GM23248 (cell line): ENCODE measurements at places on chromosomes 11 and 22. TPM values are rescaled to one million over a fixed set of nuclear protein-coding genes. Genes with fewer than 3 reads are reported as not detected.

GRCh38 chr11:36385121-36385970 lies 89.3 kb downstream of the PRR5L start:
- no peaks in the 10 kb centered on the region for H3K27me3 ChIP-seq
- no peak overlapping the region for H3K4me3 ChIP-seq
- H3K4me1 ChIP-seq: peaks cover 12% of the 10 kb centered on the region
- DNase-seq: peak; percentile 80
- peak overlapping the region; percentile 42 for H3K27ac ChIP-seq

The P4HA3 gene
- 24.3 and 26.4 TPM in 2 replicates for total RNA-seq

DNA sequence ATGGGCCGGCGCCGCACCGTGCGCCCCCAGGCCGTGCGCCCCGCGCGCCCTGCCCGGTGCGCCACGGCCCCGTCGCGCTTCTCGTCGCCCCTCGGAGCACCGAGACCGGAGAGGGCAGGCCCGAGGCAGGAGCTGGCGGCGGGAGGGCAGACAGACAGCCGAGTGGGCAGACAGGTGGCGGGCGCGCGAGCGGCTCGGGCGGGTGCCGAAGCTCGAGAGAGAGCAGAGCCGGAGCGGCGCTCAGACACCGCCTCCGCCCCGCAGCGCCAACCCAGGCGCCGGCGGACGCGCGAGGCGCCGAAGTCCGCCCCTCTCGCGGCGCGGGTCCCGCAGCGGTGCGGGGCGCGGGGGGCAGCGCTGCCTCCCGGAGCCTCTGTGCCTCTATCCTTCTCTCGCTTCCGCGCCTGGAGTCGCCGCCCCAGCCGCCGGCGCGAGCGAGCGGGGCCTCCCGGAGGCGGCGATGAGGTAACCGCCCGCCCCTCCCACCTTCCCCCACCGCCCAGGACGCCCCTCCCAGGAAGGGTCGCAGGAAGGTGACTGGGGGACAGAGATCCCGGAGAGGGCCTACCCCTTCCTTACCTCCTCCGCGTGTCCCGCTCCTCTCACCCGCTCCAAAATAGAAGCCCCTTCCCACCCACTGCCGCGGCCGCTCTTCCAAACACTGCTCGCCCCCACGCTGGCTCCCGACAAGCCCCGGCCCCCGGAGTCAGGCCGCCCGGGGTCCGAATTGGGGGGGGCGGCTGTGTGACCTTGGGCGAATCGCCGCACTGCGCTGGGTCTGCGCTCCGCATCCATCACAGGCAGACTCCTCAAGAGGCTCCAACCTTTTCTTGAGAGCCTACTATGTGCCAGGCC lies at the start of gene RASL10A:
Gene RASL10A, minus strand, starts transcription at position 412 of the 855 bp plus-strand sequence. CDS start 451 bp downstream, outside the sequence.
- peaks cover 10% of the 10 kb centered on the region for H3K4me1 ChIP-seq
- peak; percentile 43 for DNase-seq
- H3K27me3 ChIP-seq: peaks cover 26% of the 10 kb centered on the region
- no peaks in the 10 kb centered on the region for H3K36me3 ChIP-seq
- peak within 1 kb of the TSS; percentile 38 for H3K4me3 ChIP-seq

DNA sequence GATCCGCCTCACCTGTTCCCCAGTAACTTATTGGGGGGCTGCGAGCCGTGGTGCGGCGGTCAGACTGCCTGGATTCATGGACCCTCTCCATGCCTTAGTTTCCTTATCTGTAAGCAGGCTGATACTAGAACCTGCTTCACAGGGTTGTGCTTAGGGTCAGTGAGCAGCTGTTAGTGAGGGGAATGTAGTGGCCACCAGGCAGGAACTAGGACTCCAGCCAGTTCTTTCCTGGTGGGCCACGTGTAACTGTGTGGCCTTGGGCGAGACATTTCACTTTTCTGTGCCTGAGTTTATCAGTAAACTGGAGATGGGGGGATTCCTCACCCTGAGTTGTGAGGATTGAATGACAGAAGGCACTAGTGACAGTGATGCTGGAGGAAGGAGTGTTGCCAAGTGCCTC lies 24.8 kb downstream of the MCM5 start:
- H3K4me3 ChIP-seq: no peak overlapping the region
- DNase-seq: no peak
- H3K4me1 ChIP-seq: peaks cover 17% of the 10 kb centered on the region
- H3K27me3 ChIP-seq: no peaks in the 10 kb centered on the region
- H3K27ac ChIP-seq: no peak overlapping the region
- H3K36me3 ChIP-seq: no peaks in the 10 kb centered on the region

DNA sequence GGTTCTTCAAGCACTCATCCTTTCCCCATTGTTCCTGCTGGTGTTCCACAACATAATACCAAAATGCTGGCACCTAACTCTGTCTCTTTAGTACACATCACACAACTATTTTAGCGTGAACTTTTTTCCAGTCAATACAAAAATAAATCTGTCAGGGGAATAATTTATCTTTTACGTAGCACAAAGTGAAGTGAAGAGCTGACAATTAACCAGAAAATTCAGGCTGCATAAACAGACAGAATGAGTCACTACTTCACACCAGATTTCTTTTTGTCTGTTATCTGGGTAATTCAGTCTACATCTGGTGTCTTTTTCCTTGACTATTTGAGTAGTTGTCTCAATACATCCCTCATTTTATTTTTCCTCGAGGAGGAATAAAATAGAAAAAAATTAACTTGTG lies 7.9 kb upstream of the ETS1 start:
- peak; percentile 41 for DNase-seq
- no peak overlapping the region for H3K27ac ChIP-seq
- no peaks in the 10 kb centered on the region for H3K27me3 ChIP-seq
- no peak overlapping the region for H3K4me3 ChIP-seq
